T-helper 2 cell (primary cell): ENCODE measurements at places on chromosomes 11 and 22.

DNA sequence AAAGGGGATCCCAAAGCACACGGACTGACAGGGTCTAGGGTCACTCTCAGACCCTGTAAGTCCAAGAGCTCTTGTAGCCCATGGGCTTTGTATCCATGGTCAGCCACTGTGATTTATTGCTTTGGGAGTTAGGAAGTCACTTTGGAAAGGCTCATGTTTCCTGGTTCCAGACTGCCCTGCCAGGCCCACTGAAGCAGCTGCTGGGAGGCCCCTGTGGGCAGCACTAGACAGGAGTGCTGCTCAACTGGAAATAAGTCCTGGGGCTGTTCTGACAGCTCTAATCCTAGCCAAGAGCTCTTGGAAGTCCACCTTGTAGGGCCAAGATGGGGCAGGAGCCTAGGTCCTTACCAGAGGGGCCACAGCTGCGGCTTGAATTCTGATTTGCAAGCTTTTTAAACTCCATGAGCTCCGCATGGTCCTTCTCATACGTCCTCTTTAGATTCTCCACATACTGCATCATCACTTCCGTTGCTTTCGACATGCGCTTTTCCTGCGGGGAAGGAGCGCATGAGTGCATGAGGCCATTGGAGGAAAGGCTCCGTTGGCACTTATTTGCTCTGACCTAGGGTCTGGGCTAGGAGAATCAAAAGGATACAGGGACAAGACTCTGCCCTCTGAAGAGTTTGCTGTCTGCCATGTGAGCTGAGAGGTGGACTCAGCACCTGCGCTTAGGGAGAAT is 32.2 kb upstream of the LYVE1 start:
- DNase-seq, result no peak

GRCh38 chr11:122742301-122743018 is 86.9 kb downstream of the UBASH3B start:
- DNase-seq, result no peak

- DNase-seq, result no peak
Measured at GRCh38 chr11:112581747-112582146, 321.1 kb upstream of the PLET1 start.

GRCh38 chr11:14835496-14836492 is 56.2 kb downstream of the CYP2R1 start:
- no peak for DNase-seq

- no peak for DNase-seq
Measured at GRCh38 chr11:35412285-35412684, 7.1 kb downstream of the SLC1A2 start.

- DNase-seq, result no peak
Measured at GRCh38 chr11:79198898-79199250, 242.0 kb downstream of the TENM4 start.

DNA sequence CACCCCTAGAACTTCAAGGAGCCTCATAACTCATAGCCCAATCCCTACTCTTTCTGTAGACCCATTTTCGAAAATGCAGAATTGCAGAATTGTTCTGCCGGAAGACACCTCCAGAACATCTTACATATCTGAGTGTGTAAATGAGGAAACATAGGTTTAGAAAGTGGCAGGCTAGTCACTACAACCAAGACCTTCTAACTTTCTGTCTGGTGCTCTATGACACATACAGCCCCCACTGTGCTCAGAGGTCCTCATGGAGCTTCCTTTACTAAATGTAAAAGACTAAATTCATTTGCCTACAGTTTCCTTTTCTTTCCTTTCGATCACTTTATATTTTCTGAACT is 132.1 kb upstream of the DDI1 start:
- DNase-seq, result no peak

- DNase-seq, result no peak
Measured at GRCh38 chr11:56637500-56637899, 4.7 kb downstream of the OR5AP2 start.

GRCh38 chr22:31584804-31585160 is 77.2 kb downstream of the PISD start:
- no peak for DNase-seq

DNA sequence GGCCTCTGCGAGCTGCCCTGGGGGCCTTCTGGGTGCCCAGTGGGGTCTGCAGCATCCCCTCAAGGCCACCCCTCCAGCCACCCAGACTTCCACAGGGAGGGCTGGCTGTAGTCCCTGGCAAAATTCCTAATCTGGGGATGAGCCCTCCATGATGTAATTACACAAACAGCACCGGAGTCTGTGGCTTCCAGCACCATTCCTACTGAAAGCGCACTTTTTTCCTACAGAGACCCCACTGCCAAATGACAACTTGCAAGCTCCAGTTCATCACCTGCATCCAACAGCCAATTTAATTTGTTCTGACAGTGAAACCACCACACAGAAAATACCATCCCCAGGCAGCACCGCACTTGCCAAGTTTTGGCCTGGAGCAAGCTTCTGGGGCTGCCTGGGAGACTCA is 70.4 kb downstream of the TRMU start:
- no peak for DNase-seq

DNA sequence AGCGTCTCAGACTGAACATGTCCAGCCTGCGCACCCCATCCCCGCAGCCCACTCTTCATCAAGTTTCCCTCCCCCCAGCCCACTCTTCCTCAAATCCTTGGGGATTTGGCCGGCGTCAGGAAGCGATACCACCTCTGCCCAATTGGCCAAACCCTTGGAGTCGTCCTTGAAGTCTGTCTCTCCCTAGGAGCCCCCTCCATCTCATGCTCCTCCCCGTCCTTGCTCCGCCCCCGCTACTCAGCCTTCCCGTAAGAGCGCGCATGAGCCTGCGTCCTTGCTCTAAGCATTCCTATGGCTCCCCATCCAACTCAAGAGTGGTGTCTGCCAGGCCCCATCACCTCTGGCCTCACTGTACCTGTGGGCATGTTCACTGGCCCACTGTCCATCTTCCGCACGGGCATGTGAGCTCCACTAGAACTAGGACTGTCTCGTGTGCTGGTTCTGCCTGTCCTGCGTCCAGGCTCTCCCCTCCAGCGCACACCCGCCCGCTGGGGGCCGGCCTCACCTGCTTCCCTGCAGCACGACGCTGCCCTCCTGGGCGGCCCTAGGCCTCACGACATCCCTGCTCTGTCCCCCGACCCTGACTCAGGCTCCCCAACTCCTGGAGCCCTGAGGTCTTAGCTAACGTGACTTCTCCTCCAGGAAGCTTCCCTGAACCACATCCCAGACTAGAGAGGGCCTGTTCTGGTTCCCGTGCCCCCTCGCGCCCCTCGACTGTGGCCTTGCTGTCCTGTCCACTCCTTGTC is 30.5 kb upstream of the TTLL12 start:
- DNase-seq, result no peak

GRCh38 chr22:22235558-22235957 is 9.0 kb upstream of the VPREB1 start:
- no peak for DNase-seq

- DNase-seq, result no peak
Measured at GRCh38 chr11:36098853-36099375, 155.1 kb downstream of the LDLRAD3 start.

- no peak for DNase-seq
Measured at GRCh38 chr22:42560381-42560780, 6.6 kb downstream of the SERHL2 start.

- no peak for DNase-seq
Measured at GRCh38 chr11:87712802-87713202, 462.4 kb downstream of the RAB38 start.

- no peak for DNase-seq
Measured at GRCh38 chr22:22616636-22617035, 27.8 kb upstream of the GGTLC2 start.

- no peak for DNase-seq
Measured at GRCh38 chr11:93756748-93757147, 15.3 kb downstream of the C11orf54 start.

GRCh38 chr22:48485149-48486133 is 1342.2 kb downstream of the BRD1 start:
- no peak for DNase-seq

- DNase-seq, result no peak
Measured at GRCh38 chr11:64003807-64004589, 17.8 kb downstream of the OTUB1 start.

- no peak for DNase-seq
Measured at GRCh38 chr11:129696309-129696989, 119.2 kb upstream of the TMEM45B start.

DNA sequence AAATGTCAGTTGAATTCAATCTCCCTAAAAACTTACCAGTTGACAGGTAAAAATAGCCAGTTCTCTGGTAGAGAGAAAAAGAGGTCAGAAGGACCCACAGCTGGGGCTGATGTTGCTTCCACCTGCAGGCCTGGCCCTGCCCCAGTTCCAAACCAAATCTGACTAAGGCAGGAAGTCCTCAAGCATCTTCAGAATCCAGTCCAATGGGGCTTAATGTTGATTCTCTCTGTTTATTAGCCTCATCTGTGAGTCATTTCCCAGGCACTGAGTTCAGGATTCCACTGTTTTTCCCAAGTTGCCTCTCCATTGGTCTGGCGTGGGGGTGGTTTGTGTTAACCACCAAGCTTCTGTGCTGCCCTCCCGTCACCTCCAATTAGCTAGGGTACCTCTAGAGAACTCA is 601.8 kb downstream of the INSC start:
- DNase-seq, result no peak

GRCh38 chr11:78070621-78071020 is 7.0 kb downstream of the THRSP start:
- no peak for DNase-seq

DNA sequence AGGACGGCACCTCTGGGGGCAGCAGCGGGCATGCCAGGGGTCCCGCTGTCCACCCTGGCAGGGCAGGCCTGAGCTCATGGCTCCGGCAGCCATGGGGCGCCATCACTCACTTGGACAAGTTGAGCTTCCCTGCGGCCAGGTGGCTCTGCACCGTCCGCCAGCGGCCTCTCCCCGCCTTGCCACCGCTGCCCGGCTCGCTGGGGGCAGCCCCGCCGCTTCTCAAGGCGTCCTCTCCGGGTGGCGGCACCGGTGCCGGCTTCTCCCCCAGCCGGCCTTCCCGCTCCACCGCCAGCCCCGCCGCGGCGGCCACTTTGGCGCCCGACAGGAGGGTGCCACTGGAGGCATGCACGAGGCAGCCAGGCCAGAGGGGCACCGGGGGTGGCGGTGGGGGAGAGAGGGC is 35.0 kb downstream of the SYT7 start:
- DNase-seq, result no peak

DNA sequence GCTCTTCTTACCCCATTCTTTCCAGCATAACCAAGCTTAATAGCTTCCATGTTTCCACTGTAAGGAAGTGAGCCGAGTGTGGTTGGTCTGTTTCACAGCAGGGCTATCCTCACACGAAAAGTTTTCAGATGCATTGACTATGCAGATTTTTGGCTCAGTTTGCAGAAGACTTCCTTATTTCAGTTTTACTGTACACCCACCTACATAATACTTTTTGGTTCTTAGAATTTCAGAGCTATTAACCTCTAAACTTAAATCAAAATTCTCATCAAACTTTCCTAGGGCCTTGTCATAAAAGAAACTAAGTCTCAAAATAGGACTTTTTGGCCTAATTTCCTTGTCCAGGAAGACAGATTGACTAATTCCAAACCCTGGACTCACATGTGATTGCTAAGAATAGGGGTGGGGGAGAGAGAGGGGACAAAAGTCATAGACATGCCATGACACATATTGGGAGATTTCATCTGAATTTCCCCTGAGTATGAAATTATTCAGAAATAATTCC is 7.3 kb upstream of the EHF start:
- no peak for DNase-seq

GRCh38 chr11:124170801-124171586 is 12.2 kb upstream of the OR10D3 start:
- no peak for DNase-seq

GRCh38 chr11:18010977-18011586 is 1.8 kb downstream of the SERGEF start:
- DNase-seq, result no peak

DNA sequence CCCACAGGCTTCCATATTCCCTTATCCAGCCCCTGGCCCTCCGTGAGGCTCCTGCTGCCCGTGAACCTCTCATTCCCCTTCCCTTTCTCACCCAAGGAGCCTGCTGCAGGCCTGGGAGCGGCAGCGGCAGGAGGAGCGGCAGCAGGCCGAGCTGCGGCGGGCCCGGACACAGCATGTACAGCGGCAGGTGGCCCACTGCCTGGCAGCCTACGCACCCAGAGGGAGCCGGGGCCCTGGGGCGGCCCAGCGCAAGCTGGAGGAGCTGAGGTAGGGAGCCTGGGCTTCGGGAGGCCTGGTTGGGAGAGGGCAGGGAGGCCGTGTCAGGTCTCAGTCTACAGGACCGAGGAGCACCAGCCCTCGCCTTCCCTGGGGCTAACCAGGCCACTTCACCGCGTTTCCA is 8.1 kb upstream of the SART1 start:
- DNase-seq, result no peak

GRCh38 chr11:44174842-44175241 is 79.4 kb downstream of the EXT2 start:
- DNase-seq, result no peak

DNA sequence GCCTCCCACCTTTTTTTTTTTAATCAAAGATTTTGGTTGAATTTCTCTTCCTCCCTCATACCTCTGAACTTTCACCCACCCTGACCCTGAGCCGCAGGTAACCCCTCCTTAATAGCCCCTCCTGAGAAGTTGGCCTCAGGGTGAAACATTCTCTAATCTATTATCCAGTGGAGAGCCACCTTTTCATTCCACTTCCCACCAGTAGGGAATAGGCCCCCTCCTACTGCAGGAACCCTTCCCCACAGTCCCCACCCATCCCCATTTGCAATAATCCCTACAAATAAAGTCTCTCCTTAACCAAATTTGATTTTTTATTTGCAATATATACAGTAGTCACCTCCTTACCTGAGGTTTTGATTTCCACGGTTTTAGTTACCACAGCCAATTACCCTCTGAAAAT is 2.1 kb upstream of the SLC35F2 start:
- DNase-seq, result no peak

DNA sequence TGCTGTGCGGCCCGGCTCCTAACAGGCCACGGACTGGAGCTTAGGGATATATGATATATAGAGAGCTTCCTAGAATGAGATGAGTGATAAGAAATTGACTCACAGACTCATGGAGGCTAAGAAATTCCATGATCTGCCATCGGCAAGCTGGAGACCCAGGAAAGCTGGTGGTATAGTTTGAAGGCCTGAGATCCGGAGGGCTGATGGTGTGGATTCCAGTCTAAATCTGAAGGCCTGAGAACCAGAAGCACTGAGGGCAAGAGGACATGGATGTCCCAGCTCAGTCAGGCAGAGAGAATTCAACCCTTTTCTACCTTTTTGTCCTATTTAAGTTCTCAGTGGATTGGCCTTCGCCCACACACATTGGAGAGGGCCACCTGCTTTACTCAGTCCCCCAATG is 564.8 kb downstream of the TBC1D22A start:
- no peak for DNase-seq

GRCh38 chr11:115199481-115200069 is 304.6 kb downstream of the CADM1 start:
- DNase-seq, result no peak

- DNase-seq, result no peak
Measured at GRCh38 chr11:112394304-112394703, 133.6 kb upstream of the PLET1 start.

- no peak for DNase-seq
Measured at GRCh38 chr11:9230296-9230695, 34.9 kb downstream of the DENND5A start.

GRCh38 chr11:65625628-65626342 is 10.2 kb downstream of the PCNX3 start:
- DNase-seq, result no peak

GRCh38 chr11:132804258-132804657 is 728.0 kb downstream of the OPCML start:
- no peak for DNase-seq

GRCh38 chr11:62671608-62672389 is at the start of the genes LBHD1 and UQCC3:
Gene LBHD1 (minus strand): TSS chr11:62672267. CDS start chr11:62670031, 2,236 bp downstream.
Gene UQCC3 (plus strand): TSS chr11:62671673. CDS start chr11:62671746, 73 bp downstream.
- peak; percentile 60 for DNase-seq

- DNase-seq, result no peak
Measured at GRCh38 chr11:118625976-118626375, 18.6 kb downstream of the PHLDB1 start.
